ENCODE measurements at places on chromosomes 3 and 15.

DNA sequence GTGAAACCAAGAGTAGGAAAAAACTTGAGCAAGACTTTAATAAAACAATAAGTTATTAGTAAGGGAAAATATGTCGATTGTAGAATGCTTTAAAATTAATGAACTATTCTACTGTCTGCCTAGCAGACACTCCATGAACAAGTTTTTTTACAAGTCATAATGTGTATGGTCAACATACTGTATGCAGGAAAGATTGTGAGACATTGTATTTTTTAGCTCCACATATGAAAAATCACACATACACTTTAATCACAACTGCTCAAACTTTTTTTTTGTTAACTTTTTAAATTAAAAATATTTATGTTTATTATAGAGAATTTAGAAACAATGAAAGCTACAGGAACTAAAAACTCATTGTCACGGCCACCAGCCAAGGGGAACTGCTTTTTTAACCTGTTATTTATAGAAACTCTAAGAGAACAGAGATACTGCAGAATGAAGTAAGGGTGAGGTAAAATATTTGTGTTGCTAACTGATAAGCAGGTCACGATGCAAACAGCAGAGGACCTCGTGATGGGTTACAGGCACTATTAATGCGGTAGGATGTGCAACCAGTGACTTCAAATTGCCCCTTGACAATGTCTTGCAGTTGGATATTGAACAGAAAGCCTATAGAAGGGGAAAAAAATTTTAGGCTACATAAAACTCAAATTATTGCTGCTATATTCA, 53.0 kb downstream of the THSD4 start:
- no peak for DNase-seq

GRCh38 chr3:16350597-16351318, 85.7 kb downstream of the OXNAD1 start:
- peak; percentile 55 for DNase-seq

DNA sequence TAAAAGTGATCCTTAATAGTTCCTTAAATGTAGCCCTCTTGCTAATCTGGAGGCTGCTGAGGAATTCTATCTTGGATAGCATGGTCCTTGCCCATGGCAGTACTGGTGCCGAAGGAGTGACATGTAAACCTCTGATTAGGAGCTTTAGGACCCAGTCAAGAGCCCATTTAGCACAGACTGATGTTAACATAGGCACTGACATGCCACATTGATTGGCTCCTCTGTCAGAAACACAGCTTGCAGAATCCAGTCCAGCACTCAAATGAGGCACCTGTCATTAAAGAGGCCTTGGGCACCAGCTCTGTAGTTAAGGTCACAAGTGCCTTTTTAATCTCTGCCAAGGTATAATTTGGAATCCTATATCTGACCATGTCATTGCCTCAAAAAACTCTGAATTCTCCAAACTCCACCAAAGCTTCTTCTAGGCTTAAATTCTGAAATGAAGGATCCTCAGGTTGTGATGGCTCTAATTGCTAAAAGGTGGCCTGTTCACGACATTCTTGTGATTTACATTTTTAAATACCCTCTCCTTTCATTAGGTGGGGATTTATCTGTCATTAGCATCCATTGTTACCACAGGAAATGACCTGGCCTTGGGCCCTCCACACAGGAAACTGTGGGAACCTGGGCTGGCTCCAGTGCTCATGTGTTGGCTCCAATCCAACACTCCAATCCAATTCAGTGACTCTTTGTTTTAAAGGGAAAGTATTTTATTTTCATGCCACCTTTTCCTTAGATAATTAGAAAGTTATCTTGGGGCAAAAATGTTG, 57.3 kb upstream of the RNF7 start:
- DNase-seq = peak; percentile 74

DNA sequence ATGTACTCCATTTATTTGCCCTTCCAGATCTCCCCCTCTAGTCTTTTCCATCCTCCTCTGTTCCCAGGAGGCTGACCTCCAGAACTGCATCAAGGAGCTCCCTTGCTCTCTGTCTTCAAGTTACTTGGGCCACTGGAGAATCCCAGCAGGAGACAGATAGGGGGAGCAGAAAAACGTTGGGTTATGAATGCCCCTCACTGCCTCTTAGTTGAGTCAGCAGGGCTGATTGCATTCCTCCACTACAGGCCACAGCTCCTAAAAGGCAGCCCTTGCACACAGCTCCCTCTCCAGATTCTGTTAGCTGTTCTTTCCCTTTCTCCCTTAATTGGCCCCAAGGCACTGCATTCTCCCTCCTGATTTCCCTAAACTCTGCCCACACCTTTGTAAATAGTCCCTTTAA, 12.4 kb upstream of the CEP152 start:
- DNase-seq = peak; percentile 66

DNA sequence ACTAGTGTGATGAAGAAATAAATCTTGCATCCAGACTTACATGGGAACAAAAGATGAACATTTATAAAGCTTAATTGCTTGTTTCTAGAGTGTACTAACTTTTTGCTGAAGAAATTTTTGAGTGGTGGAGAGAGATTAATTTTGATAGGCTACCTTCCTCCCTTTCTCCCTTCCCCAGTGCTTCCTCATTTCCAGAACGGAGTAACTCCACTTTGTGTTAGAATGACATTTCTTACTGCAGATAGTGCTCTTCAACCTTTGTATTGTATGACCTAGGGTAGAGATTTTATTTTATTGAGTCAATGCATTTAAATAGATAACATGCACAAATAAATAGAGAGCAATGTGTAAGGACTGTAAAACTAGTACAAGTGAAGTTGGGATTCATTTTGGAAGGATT, 1.9 kb downstream of the ATP1B3 start:
- DNase-seq = no peak

DNA sequence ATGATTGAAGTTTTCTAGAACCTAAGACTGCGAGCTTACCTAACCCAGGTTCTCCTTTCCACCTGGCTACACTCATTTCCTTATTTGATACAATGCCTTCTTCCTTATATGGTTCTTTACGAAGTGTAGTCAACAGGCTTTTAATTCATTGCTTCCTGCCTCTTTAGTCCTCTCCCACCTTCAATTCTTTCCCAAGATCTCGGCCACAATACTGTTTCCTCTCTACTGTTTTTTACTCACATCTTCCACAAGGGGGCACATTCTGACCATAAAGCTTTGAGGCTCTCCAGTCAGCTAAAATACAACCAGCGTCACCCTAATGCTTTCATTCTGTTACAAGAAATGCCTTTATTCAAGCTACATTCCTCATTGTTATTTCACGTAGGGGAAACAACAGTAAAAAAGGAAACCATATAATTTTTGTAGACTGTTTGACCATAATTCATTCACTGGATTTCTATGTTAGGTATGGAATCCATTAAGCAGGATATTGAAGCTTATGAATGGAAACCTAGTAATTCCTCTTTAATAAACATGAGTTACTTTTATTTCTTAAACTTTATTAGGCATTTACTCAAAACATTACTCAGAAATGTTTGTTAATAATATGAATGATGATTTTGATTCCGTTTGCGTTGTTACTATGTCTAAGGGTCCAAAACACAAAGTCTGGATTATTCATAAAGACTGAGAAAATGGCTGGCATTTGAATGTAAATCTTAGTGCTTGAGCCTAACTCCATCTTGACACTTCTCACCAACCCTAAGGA, 29.5 kb upstream of the VEPH1 start:
- peak; percentile 96 for DNase-seq

DNA sequence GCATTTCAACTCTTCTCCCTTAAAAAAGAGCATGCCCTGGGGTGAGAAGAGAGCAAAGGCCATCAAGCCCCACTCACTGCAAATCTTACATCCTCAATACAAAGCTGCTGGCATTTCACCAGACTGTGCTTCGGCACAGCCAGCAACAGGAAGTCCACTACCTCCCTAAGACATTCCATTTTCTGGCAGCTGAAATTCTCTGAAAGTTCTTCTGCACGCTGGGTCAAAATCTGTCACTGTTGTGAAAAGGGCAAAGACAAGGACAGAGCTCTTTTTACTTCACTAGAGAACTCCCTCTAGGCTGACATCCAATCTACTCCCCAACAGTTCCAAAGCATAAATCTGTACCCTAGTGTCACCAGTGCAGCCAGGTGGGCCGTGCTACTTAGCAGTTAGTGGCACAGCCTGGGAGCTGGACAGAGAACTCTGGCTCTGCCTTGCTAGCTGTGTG, 6.3 kb downstream of the MTMR10 start:
- DNase-seq = peak; percentile 21

GRCh38 chr15:73598530-73599160, 34.5 kb downstream of the NPTN start:
- DNase-seq = peak; percentile 73

- DNase-seq = no peak
These were observed 65.5 kb downstream of the PEX5L start for GRCh38 chr3:179971280-179971679.

GRCh38 chr3:187567661-187568121, 102.5 kb downstream of the SST start:
- DNase-seq = peak; percentile 90

GRCh38 chr3:150376001-150376848, 31.9 kb upstream of the TSC22D2 start:
- DNase-seq = peak; percentile 78

GRCh38 chr15:99053380-99054024, 45.9 kb upstream of the PGPEP1L start:
- DNase-seq = no peak

DNA sequence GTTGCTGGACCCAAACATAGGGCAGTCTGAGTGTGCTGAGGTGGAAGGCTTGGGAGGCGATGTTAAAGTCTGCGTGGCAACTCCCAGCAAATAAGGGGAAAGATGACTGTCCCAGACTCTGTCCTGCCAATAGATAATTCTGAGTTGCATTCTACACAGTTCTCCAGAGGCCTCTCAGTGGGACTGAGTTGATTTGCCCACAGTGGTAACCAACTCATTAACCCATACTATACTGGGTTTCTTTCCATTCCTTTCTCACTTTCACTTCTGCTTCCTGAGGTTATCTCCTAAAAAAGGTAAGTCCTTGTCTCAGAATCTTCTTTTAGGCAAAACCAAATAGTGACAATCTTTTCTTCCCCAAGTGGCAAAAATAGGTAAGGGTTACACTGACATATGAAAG, 549.9 kb upstream of the DPPA4 start:
- no peak for DNase-seq

GRCh38 chr3:178802993-178803693, 266.9 kb downstream of the KCNMB2 start:
- DNase-seq = no peak

DNA sequence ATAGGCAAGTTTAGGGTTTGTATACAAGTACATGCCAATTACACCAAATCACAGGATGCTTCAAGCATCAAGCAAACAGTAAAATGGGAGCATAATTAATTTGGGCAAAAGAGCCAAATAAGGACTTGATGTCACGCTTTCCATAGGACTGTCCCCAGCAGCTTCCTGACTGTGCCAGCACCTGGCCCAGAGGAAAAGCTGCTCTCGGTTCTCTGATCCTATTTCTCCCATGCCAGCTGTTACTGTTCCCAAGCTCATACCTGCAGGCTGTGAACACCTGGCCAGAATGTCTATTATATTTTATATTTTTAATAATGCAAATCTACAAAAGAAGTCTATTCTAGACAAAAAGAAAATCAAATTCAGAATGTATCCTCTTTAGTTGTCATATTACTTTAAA, 12.2 kb downstream of the ZXDC start:
- no peak for DNase-seq

DNA sequence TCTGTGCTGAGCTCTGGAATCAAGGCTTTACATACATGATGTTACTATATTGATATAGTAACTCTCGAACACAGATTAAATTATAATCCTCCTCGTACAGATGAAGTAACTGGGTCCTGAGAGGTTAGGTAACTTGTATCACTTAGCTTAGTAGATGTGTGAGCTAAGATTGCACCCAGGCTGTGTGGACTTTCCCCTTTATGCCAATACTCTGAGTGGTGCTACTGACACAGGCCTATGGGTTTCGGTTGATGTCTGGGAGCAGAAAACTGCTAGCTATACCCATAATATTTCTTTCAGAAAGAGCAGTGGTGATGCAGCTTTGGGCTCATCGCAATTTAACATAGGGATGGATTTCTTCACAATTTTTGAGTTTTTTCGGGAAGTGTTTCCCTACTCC, 259.7 kb downstream of the RBMS3 start:
- DNase-seq = no peak

GRCh38 chr3:43998836-43999727, 242.6 kb upstream of the TOPAZ1 start:
- DNase-seq = peak; percentile 43

- no peak for DNase-seq
These were observed 54.5 kb downstream of the SLMAP start for GRCh38 chr3:57810471-57811137.

DNA sequence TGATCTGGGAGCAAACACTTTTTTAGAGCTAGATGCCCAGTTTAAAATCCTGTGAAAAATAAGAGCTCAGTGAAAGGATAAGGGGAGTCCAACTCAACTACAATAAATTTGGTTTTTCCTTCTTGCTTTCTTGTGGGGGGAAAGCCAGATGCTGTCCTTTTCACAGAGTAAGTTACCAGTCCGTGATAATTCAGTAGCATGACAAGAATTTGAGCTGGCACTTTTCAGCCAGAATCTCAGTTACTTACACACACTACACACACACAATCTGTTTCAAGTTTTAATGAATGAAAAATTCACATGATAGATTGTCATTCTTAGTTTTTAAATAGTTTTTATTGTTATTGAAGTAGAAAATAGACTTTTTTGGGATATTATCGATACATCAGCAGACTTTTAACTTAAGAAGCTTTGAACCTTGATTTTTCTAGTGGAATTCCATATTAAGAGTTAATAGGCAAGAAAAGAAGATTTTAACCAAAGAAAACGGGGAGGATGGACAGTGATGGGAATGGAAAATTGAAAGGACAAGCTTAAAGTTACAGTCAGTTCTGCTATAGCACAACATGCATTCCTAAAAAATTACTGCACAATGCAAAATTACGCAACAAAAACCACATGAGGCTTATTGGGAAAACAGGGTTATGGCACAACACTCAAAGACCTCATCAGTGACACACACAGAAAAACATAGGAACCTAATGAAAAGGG, 47.0 kb downstream of the PSMD6 start:
- peak; percentile 95 for DNase-seq

DNA sequence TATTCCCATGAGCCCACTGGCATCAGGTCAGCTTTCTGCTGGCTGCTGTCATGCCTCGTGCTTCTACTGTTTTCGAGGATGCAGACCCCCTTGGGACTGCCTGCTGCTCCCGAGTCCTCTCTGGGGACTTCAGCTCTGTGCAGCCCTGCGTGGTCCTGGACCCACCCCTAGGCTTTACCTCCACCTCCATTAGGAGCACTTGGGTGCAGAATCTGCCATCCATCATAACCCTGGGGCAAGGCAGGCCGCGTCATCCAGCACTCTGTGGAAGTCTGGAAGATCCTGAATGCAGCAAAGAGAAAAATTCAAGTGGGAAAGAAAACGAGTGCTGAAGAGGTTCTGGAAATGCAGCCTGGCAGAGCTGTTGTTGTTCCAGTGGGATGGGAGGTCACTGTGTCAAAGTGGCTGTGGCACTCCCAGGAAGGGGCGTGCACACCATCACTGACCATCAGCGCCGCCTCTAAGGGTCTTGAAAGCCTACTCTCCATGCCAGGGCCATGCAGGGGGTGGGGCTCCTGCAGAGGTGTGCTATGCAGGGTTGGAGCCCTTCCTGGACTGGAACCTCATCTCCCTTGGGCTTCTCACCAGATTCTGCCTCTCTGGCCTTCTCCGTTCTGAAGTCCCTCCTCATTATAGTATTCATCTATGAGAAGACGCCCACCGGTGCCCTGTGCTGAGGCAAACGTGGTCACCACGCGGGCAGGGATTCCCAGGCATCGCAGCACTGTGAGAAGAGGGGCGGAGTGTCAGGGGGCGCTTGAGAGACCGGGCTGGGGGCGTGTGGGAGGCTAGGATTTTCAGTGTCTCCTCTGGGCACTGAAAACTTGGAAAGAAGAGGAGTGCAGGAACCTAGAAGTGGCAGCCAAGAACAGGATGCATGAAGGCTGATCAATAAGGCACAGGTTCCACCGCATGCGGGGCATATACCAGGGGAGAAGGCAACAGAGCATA, 12.5 kb downstream of the EPB42 start:
- DNase-seq = no peak

Data from fibroblast of skin of right quadriceps (primary cell).